ENCODE measurements at places on chromosomes 7 and 10.

DNA sequence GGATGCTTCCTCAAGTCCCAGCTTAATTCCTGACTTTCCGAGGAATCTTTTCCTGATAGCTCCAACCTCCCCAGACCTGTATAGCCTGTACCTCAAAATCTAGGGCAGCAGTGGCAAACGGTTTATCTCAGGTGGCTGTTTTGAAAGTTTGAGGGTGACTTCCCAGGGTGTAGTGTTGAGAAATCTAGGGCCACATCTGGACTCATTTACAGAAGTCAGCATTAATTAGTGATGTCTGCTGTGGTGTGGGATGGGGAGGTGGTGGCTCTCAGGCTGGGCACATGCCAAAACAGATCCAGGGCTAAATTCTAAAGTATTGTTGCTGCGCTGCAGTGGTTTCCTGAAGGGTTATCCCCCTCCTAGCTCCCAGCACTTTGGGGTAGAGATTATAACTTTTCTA lies 38.0 kb downstream of the UNC5B start:
- DNase-seq, result no peak

GRCh38 chr7:79176859-79177477 lies 276.5 kb downstream of the MAGI2 start:
- no peak for DNase-seq

DNA sequence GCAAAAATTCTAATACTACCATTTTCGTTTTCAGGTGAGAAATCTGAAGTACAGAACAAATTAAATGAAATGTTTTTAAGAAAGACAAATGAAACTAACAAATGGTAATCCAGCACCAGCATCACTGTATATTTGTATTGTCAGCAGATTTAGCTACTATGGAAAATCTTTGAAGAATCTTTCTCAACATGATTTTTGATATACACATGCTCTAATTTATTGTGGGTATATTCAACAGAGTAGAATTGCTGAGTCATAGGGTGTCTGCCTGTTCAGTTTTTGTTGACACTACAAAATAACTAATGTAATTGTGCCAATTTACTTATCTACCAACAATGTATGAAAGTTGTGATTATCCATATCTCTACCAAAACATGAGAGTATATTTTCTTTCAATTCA lies 437.6 kb downstream of the PCDH15 start:
- no peak for DNase-seq

DNA sequence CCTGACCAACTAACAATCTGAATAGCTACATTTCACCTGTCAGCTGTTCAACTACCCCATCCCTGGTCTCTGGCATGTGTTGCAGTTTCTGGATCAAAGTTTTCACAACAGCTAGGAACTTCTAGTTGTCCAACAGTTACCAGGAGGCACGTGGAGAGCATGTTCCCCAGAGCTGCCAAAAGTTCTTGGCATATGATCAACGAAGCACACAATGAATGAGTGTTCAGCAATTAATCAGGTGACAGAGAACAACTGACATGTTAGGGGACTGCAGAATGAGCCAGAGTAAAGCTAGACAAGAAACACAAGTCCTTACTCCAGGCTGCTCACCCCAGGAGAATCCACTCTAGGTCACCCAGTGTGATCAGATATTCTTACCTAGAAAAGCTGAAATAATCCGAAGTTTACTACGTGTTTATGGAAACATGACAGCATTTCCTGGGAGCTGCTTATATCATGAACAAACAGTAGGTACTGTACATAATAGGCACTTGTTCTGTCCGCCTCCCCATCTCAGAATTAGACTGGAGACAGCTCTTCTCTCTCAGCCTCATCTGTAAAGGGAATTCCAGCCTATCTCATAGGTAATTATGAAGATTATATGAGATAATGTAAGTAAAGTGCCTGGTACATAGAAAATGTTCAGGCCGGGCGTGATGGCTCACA lies 50.6 kb downstream of the ZNF438 start:
- DNase-seq, result no peak

DNA sequence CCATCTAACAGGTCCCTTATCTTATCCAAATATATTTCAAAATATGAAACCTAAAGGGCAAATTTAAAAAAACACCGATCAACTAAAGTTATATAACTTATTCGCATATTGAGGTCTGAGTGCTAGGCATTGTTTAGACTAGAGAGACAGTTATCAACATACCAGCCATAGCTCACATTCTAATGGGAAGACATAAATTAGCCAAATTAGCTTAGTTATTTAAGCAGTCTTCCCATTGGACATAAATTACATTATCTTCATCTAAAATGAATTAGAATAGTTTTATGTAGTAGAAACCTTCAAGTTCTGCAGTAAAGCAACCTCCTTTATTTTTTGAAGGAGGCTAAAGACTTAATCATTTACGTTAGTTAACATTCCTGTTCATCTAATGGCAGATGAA lies 17.4 kb downstream of the KIF5B start:
- no peak for DNase-seq

DNA sequence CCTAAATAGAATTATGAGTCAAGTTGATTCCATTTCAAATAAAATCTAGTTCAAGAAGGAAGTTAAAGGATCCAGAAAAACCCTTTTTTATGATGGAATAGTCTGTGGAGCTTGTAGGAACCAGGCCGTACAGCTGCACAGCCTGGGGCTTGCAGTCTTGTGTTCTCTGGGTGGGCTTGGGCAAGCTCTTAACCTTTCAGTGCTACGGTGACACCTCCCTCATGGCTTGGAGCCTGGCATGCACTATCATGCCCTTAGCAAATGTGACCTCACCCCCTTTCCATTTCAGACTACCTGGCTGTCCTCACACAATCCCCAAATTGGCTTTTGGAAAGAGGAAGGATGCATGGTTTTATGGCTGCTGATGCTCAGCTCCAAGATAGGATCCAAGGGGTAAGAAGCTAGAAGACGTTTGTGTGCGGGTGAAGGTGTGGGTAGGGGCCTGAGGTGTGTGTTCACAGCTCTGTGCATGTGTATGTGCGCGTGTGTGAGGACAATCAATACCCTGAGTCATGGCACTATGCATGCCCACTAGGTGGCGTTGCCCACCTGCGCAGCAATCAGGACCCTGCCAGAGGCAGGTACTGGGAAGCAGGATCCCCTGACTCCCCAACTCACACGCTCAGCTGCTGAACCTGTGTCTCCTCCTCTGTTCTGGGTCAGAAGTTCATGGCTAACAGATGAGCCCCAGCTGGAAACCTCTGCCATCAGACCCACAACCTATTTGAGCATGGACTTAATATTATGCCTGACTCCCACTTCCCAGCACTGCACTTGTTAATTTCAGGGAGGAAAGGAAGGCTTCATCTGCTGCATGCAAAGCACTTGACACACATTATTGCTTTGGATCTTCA lies 113.4 kb downstream of the PTPN20 start:
- DNase-seq, result peak; percentile 61

Measured in activated CD4-positive, alpha-beta T cell treated with anti-CD3 and anti-CD28 coated beads, Interleukin-2, amount 50 U/mL, for 4 hours (primary cell).